Transverse colon (tissue), 4 donors: ENCODE measurements at places on chromosomes 3 and 15. TPM values are rescaled to one million over a fixed set of nuclear protein-coding genes. Genes with fewer than 3 reads are reported as not detected.

- no peak for DNase-seq
These were observed 127.0 kb upstream of the ICE2 start for GRCh38 chr15:60605879-60606307.

RETNLB gene
- not detected for total RNA-seq

DNA sequence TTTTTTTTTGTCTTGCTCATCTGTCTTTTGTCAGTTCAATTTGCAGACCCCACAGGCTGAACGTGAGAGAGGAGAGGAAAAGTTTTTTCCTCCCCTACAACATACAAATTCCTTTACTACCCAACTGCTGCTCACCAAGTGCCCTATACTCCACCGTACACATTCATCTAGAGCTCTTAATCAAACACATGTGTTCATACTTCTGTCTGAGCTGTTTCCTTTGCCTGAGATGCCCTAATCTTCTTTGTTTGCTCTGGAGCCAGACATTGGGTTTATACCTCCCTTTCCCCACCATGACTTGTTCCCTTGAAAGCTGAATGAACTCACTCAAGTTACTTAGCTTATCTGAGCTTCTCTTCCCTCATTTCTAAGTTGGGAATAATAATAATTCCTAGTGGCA is 122.7 kb upstream of the RASGRP1 start:
- no peak for DNase-seq

GRCh38 chr15:40407330-40407990 is 1.9 kb downstream of the IVD start:
- no peak for DNase-seq

DNA sequence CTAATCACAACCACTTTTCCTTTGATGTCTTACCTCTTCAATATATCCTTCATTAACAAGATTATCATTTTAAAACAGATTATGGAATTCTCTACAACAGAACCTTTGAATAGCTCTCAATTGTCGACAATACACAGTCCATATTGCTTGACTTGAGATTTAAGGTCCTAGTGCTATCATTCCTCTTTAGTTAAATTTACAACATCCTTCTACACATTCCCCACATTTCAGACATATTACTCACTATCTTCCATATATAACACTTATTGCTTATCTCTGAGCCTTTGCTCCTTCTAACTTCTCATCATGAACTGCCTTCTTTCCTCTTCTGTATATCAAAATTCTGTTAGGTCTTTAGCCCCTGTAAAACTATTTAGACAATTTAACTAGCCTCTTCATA is 247.0 kb downstream of the STXBP5L start:
- no peak for DNase-seq

GRCh38 chr3:71584394-71585011 is 975 bp upstream of the FOXP1 start:
- DNase-seq = peak; percentile 56

DNA sequence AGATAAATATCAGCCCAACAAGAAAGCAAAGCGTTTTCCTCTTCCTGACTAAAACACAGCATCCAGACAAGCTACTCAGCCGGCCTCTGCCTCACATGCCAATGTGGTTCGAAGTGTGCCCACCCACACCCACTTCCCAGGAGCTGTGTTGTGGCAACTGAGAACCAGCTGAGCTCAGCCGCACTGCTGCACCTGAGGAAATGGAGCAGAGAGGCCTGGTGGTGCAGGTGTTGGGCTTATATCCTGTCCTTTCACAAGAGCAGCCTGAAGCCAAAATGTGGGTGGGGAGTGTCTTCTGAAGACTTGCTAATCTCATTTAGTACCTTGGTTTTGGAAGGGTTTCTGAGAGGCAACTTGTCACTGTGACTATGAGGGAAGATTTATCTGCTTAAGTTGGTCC is 23.0 kb upstream of the RETNLB start:
- DNase-seq = no peak

DNA sequence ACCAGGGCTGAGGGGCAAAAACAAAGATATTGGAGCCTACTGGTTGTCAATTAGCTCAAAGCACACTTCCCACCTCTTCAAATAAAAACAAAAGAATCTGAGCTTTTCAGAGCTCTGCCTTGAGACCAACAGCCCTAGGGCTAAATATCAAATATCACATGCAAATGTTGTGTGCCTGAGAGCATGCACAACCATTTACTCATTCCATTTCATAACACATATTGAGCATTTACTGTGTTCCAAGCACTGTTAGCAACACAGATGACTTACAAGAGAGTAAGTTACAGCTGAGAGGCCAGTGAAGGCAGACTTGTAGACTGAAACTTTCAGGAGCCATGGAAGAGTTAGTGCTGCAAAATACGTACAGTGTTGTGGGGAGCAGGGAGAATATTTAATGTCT is 222.4 kb downstream of the CPNE4 start:
- no peak for DNase-seq

DNA sequence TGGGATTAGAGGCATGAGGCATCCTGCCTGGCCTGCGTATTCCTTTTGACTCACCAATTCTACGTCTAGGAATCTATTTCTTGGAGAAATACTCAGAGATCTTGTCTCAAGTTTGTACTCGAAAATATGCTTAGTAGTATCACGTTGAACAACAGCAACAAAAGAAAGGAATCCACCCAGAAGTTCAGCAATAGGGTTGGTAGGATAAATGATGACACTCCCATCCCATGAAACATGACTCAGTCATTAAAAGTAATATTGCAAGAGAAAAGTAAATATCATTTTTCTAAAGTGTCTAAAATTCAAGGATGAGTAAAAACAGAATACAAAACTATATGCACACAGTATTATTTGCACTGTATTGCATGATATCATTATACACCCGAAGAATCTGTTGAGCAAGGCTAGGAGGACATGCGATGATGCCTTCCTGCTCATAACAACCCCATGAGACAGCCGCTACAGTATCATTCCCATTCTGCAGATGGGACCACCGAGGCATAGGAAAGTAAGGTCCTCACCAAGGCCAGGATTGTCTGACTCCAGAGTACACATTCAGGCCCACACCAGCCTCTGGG is 61.5 kb downstream of the SLC6A1 start:
- DNase-seq = no peak

SLCO2A1 gene
- total RNA-seq = 27.2 TPM

DNA sequence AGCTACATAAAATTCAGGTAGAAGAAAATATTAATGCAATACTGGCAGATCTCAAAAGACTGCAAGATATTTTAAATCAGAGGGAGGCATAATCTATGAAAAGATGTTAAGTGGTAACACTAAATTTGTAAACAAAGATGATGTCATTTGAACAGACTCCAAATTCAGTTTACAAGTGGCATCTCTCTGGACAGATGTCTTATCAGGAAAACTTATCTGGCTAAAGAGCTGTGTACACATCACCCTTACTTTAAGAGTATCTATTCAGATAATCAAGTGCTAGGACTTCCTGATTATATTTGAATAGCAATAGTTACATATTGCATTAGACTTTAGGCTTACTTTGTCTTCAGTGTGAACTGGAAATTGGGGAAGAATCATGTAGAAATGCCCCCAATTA is 231.5 kb downstream of the WDR72 start:
- no peak for DNase-seq

P2RY13 gene
- 0.41 TPM for total RNA-seq

- DNase-seq = no peak
These were observed 42.8 kb downstream of the BDH1 start for GRCh38 chr3:197512691-197513571.

DNA sequence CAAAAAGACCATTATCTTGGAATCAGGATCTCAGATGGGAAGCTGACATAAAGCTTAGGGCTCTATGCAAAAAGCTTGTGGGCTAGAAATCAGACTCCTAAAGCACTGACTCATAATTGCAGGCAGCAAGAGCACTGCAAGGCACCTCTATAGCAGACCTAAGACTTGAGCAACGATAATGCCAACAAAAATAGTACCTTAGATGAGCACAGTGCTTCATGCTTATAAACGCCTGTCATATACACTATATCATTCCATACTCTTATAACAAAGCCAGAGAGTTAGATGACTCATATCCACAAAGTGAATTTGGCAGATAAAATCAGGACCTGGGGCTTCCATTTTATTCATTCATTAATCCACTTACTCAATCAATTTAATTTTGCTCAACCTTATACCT is 560.8 kb downstream of the MCTP2 start:
- no peak for DNase-seq

DNA sequence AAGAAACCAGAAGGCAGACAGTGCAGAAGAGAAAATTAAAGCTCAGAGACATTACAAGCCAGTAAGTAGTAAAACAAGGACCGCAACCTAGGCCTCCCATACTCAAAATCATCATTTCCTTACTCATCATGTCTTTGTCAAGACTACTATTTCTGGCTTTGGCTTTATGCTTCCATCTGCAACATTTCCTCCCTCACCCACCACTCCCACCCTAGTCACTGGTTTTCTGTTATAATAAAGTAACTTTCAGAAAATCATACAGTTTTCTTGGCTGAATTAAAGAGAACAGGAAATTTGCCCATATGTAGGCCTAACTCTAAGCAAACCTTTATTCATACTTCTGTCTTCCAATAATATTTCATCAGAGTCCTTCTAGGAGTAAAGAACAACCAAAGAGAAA is 247.6 kb upstream of the RORA start:
- DNase-seq = no peak

TAGLN3 gene
- 0.64 TPM for total RNA-seq

GRCh38 chr15:40306908-40307307 is 827 bp downstream of the PLCB2 start:
- DNase-seq = no peak

DNA sequence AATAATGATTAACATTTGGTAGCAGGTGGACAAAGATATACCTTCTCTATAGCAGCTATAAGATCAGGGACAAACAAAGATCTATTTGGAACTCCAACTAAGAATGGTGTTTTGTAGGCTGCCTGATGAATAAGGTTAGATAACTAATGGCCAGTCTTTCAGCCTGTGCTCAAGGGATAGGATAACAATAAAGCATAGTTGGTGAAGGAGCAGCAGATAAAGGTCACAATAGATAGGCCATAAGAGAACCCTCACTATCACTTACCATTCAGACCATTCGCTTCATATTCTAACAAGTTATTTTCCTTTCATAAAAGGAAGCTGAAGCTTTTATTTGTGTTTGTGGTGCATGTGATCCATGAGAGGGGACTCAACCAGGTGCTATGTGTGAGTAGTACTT is 19.8 kb downstream of the EPM2AIP1 start:
- no peak for DNase-seq

IQCF5 gene
- total RNA-seq = not detected

DNA sequence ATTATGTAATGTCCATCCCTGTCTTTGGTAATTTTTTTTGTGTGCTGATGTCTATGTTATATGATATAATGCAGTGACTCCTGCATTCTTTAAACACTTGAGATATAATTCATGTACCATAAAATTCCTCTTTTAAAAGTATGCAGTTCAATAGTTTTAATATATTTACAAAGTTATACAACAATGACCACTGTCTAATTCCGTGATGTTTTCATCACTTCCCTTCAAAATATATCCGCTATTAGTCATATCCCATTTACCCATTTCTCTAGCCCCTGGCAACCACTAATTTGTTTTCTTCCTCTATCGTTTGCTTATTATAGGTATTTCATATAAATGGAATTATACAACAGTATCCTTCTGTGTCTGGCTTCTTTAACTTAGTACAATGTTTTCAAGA is 64.9 kb upstream of the SUCLG2 start:
- no peak for DNase-seq

DNA sequence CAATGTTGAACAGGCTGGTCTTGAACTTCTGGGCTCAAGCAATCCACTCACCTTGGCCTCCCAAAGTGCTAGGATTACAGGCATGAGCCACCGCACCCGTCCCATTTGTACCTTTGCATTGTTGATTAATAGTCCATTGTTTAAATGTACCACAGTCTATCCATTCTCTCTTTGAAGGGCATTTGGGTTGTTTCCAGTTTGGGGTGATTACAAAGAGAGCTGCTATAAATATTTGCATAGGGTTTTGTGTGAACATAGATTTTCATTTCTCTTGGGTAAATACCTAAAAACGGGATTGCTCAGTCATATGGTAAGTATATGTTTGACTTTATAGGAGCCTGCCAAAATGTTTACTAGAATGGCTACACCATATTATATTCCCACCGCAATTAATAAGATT is 13.7 kb upstream of the PTPRG start:
- DNase-seq = no peak

TUBGCP5 gene
- 10.1 TPM for total RNA-seq

- no peak for DNase-seq
These were observed 44.8 kb upstream of the SLC41A3 start for GRCh38 chr3:126128504-126129397.

GRCh38 chr15:38688761-38689160 is 124.1 kb upstream of the RASGRP1 start:
- DNase-seq = no peak

IGF1R gene
- total RNA-seq = 165 TPM

CALML4 gene
- total RNA-seq = 153 TPM

LINGO1 gene
- total RNA-seq = 0.95 TPM

- DNase-seq = no peak
These were observed 4.6 kb upstream of the NEIL1 start for GRCh38 chr15:75342221-75342620.

DNA sequence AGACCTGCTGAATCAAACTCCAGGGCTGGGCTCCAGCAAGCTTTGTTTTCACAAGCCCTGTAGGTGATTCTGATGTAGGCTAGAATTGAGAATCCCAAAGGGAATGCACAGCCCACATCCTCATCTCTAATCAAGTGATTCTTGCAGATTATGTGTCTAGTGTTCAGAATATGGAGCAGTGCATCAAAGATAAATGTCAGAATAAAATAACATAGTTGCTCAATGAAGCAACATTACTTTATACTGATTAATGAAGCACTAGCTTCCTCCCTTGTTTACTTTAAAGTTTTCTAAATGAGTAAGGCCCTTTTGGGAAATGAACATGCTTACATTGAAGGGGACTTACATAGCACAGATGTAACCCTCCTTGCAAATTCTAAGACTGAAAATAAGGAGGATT is 39.2 kb downstream of the NUP210 start:
- DNase-seq = no peak

GRCh38 chr3:129958755-129959154 is 15.8 kb upstream of the TRH start:
- DNase-seq = no peak
